ENCODE measurements at places on chromosomes 2 and 18. TPM values are rescaled to one million over a fixed set of nuclear protein-coding genes. Genes with fewer than 3 reads are reported as not detected.

DNA sequence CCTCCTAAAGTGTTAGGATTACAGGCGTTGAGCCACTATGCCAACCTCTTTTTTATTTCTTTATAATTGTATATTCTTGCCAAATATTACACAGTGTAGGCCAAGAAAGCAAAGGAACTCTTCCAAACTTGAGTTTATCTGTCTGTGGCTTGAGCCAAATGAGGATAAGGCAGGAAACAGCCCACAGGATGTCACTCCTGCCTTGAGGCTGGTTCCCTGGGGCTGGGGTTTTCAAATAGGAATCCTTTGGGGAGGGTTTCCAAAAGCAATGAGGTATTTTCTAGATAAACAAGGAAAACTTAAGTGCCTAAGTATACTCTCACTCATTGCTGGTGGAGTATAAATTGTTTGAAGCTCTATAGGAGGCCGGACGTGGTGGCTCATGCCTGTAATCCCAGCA, 56.4 kb downstream of the ADCY3 start:
- DNase-seq: no peak

DNA sequence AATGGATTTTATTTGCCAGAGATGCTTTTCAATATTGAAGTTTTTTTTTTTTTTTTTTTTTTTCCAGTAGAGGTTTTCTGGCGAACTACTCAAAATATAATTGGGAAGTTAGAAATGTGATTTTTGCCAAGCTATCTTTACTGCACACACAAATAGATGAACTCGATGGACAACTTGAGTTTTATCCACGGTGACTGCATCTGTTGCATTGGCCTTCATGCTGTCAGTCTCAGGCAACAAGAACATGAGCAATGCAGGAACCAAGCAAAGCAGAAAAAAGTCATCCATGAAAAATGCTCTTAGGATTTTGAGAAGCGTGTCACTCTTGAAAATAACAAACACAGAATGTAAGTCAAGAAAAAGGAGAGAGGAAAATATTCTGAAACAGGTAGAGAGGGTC, 22.7 kb upstream of the HDAC4 start:
- no peak for DNase-seq

DNA sequence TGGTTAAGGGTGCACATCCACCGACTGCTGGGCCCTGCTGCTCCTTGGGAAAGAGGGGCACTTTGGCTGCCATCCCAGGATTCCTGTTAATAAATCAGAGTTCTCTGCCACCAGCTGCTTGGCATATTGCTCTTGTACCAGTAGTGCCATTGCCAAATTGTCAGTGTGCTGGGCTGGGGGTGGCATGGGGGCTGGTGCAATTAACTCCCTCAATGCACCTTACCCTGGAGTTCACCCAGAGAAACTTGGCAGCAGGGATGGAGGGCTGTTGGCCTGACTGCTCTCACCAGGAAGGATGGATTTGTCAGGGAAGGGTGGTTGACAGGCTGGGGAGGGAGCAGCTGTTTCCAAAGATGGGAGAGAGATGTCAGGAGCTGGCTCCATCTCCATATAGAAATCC, 94.6 kb upstream of the SKOR2 start:
- DNase-seq: no peak

GRCh38 chr2:64675860-64676259, 22.1 kb upstream of the SERTAD2 start:
- no peak for DNase-seq

DNA sequence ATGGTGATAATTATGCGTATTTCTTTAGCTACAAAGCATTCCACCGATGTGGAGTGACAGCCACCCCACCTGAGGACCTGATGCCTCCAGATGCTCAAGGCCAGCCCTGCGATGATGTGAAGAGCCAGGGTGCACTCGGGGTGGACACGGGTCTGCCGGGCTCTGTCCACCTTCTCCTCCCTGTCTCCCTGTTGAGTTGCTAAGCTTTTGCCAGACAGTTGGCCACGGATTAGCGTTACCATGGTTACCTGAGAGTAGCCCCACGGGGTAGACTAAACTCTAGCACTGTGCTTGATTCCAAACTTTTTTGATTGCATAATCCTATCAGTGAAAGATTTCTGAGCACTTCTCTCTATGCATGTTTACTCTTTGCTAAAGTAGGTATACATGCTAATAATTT, 86.2 kb downstream of the SMIM21 start:
- no peak for DNase-seq

DNA sequence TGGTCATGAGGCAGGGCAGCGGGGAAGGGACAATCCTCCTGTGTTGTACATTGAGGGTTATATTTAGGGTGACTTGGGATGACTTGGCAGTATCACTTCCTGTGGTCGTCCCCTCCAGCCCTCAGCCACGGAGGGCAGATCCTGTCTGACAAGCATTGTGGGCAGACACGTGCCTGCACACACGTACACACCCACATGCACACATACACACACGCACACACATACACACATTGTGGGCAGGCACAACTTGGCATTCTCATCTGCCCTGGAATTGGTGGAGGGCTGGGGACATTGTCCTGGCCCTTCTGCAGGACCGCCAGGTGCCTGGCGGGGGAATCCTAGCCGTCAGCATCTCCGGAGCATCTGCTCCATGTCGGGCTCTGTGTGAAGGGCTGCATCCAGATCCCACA, 47.6 kb downstream of the ODC1 start:
- DNase-seq: no peak

DNA sequence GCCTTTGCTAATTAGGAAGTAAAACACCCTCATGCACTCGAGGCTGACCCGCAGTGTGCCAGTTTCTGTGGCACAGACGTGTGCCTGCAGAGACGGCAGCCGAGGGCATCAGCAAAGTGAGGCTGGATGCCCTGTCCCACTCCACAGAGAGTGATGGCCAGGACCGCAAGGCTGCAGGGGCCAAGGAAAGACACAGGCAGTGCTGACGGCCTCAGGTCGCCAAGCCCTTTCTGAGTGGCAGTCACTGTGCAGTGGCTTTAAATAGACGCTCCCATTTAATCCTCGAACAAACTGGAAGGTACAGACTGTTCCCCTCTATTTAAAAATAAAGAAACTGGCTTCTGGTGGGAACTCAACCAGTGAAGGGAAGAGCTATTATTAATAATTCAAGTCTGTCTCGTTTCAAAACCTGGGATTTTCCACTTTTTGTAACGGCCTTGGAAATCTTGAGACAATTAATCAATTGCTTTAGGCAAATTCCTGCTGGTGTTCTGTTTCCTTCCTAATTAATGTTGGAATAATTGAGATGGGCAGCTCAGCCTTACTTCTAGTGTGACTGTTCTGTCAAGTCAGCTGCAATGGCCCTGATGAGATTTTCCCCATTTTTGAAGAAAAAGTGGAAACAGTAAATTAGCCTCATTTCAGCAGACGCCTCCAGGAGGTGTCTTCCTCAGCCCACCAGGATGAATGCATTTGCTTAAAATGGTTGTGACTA, 644.6 kb upstream of the RAB6C start:
- no peak for DNase-seq

CD302 gene
- 3.4 TPM for total RNA-seq

CCDC148 gene
- 5.1 TPM for total RNA-seq

Measured in Calu3 (cell line).